ENCODE measurements at places on chromosomes 1 and 21.

DNA sequence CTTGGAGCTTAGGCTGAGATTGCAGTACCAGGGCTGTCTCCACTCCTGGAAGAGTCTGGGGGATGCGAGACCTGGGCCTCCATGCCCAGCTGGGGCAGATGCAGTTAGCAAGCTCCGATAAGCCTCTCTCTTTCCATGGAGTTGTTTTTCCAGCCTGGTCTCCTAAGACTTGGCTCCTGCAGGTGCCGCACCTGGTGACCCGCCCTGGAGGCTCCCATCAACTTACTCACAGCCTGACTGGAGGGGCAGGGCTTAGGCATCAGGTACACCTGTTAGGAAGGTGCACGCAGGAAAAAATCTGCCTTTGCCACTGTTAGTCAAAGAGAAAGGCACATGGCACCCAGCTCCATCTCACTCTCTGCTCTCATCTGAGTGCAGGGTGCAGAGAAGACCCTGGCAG, 198.1 kb upstream of the TMEM51 start:
- no peak for DNase-seq

DNA sequence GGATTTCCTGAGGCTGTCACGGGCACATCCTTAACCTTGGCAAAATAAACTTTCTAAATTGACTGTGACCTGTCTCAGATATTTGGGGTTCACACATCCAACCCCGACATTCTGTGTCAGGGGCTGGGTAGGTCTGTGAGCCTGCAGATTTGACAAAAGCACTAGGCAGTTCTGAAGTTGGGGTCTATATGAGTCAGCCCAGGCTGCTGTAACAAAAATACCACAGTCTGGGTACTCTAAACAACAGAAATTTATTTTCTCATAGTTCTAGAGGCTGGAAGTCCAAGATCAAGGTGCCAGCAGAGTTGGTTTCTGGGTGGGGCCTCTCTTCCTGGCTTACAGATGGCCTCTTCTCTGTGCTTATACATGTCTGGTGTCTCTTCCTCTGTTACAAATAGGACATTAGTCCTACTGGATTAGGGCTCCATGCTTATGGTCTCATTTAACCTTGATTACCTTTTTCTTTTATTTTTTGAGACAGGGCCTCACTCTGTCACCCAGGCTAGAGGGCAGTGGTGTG, 3.0 kb upstream of the CPLANE2 start:
- DNase-seq = no peak

DNA sequence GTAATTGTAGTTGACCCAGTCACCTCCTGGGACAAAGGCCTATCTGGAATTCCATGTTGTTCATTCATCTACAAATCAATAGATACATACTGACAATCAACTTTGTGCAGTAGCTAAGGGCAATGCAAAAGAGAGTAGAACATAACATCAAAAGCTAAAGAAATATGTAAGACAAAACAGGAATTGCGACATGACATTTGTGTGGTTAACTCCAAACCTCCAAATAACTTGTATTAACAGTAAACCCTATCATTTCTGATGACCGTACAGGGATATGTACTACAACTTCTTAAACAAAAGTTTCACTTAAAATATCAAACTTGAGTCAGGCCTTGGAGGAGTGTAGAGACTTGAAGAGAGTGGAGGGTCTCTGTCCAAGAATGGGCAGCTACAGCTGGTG, 317.6 kb downstream of the SPATA17 start:
- DNase-seq = no peak

DNA sequence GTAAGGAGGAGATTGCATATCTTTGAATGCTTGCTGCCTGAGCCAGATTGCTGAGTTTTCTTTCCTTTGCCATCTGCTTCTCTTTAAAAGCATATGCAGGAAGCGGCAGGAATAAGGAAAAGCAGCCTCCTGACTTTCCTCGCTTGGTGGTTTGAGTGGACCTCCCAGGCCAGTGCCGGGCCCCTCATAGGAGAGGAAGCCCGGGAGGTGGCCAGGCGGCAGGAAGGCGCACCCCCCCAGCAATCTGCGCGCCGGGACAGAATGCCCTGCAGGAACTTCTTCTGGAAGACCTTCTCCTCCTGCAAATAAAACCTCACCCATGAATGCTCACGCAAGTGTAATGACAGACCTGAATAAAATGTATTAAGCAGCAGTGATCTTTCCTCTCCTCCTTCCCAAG, 1.5 kb downstream of the CORT start:
- no peak for DNase-seq

Measured in activated T-cell treated with anti-CD3 and anti-CD28 coated beads, Interleukin-2, amount 50 U/mL, for 48 hours (primary cell).